ENCODE measurements at places on chromosomes 1 and 21. TPM values are rescaled to one million over a fixed set of nuclear protein-coding genes. Genes with fewer than 3 reads are reported as not detected.

UTS2 gene
- not detected for total RNA-seq

SPRR2E gene
- not detected for total RNA-seq

DNA sequence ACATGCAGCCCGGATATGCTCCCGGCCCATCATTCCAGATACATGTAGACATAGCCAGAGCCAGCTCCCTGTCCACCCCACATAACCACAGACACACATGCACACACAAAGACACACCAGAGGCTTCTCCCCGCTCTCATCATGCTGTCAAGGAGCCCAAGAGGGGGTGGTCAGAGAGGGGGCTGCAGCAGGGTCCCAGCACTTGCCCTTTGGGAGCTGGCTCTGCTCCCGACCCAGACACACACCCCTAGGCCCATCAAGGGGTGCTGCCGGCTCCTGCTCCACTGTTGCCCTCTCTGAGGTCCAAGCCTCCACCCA lies 2.6 kb downstream of the PTAFR start:
- no peak for DNase-seq

DNA sequence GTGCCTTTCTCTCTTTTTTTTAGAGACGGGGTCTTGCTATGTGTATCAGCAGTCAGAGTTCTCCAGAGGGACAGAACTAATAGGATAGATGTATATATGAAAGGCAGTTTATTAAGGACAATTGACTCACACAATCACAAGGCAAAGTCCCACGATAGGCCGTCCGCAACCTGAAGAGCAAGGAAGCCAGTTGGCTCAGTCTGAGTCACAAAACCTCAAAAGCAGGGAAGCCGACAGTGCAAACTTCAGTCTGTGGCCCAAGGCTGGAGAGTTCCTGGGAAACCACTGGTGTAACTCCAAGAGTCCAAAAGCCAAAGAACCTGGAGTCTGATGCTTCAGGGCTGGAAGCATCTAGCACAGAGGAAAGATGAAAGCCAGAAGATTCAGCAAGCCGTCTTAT lies 16.3 kb upstream of the H3-3A start:
- DNase-seq = no peak

DNA sequence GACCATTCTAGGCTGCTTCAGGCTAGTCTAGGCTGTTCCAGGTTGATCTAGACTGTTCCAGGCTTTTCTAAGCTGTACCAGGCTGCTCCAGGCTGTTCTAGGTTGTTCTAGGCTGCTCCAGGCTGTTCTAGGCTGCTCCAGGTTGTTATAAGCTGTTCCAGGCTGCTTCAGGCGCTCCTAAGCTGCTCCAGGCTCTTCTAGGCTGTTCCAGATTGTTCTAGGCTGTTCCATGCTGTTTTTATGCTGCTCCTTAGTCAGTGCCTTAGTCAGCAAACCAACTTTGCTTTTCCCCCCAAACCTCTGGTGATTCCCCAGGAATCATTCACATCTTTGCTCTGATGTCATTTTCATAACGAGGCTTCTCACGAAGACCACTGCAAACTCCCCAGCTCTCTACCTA lies 171.4 kb upstream of the GALNT2 start:
- DNase-seq = no peak

GRCh38 chr1:245768596-245768995 lies 613.8 kb downstream of the KIF26B start:
- no peak for DNase-seq

- DNase-seq = no peak
Observed at GRCh38 chr1:31154000-31154631, 85.6 kb downstream of the NKAIN1 start.

GRCh38 chr1:99602404-99602969 lies 43.4 kb upstream of the PALMD start:
- no peak for DNase-seq

- DNase-seq = no peak
Observed at GRCh38 chr1:156805766-156806511, 10.7 kb downstream of the SH2D2A start.

DNA sequence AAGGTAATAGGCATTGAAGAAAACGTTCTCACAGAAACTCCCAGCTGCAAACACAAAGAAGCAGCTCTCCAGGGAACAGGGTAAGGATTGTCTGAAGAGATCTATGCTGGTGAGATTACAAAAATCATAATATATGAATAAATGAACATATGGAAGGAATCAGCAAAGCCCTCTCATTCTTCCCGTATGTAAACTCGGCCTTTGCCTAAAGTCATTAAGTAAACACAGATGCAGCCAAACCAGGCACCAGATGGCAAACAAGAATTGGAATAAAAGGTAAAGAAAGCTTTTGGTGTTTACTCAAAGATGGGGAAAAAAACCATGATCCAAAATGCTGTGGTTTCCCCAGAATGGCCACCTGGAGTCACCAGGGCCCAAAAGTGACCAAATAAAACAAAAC lies 76.6 kb upstream of the HOOK1 start:
- DNase-seq = no peak

Measured in thoracic aorta (tissue), 2 donors.